Left lung (tissue), 14 donors: ENCODE measurements at places on chromosomes 5 and 9. TPM values are rescaled to one million over a fixed set of nuclear protein-coding genes. Genes with fewer than 3 reads are reported as not detected.

Gene KIF4B
- 0.05 TPM for total RNA-seq

Gene CA9
- total RNA-seq: 0.26 TPM

Gene SLC34A3
- not detected for total RNA-seq

Gene IL31RA
- total RNA-seq: 0.55 TPM

GRCh38 chr5:91283899-91284298 is 99.2 kb downstream of the ARRDC3 start:
- no peak for DNase-seq

DNA sequence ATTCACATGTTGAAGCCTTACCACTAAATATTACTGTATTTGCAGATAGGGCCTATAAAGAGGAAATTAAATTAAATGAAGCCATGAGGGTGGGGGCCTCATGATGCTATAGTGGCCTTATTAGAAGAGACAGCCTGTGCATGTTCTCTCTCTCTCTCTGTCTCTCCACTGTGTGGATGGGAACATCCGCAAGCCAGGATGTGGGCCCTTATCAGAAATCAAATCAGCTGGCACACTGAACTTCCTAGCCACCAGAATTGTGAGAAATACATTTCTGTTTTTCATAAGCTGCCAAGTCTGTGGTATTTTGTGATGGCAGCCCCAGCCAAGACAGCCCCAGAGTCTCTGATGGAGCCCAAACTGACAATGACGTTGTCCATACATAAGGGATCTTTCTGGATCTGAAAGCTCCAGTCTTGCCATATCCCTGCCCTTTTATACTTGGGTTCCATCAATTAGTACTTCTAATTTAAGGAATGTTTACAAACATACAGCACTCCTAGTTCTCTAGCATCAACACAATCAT is 300.5 kb upstream of the ATP10B start:
- DNase-seq: no peak

DNA sequence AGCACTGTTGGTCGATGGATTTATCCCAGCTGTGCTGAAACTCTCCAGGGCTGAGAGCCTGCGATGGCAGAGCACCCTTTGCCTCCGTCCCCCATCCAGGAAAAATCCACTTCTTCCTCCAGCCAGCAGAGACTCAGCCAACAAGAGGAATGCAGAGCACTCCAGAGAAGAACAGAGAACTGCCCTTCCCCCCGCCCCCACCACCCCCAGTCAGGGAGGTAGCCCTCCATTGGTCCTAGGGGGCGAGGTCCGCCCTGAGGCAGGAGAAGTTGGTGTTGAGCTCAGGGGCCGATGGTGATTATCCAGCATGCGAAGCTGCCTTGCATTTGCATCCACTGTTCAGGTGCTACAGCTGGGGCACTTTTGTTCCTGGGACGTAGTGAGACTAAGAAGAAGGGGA is 9.0 kb downstream of the TLX3 start:
- DNase-seq: no peak

DNA sequence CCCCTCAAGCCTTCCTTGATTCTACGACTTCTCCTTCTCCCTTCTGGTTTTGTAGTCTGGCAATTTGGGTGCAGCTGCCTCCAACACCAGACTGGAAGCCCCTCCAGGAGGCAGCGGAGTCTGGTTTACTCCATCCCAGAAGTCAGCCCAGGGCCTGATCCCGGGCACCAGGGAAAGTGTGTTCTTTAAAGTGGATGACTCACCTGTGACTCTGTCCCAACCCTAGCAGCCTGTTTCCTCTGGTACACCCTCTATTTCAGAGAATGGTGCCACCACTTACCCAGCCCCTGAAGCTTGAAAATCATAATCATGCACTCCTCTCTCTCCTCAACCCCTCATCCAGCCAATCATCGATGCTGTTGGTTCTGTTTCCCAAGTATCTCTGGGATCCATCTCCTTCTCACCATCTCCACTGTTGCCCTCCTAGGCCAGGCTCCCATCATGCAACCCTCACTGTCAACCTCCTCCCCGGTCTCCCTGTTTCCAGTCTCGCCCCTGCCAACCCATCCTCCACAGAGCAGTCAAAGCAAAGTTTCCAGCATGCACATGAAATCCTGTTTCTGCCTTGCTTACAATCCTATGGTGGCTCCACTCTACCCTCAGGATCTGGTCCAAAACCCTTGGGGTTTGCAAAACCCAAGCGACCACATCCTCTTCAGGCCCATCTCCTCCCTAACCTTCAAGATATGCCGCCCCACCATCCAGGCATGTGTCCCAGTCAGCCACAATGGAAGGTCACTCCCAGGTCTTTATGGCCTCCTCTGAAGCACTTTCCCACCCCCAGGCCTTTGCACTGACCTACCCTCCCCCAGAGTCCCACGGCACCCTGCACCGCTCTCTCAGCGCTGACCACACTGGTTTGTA is 10.5 kb downstream of the LHX6 start:
- no peak for DNase-seq

DNA sequence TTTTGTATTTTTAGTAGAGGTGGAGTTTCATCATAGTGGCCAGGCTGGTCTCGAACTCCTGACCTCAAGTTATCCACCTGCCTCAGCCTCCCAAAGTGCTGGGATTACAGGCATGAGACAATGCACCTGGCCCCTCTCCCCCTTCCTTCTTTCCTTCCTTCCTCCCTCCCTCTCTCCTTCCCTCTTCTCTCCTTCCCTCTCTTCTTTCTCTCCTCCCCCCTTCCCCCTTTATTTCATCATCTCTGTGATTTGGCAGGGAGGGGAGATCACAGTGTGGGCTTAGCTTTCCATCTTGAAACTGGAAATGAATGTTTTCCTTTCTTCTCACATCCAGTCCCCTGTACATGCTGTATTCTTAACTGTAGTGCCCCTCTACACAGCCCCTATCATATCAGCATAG is 12.7 kb downstream of the RHOBTB3 start:
- no peak for DNase-seq

DNA sequence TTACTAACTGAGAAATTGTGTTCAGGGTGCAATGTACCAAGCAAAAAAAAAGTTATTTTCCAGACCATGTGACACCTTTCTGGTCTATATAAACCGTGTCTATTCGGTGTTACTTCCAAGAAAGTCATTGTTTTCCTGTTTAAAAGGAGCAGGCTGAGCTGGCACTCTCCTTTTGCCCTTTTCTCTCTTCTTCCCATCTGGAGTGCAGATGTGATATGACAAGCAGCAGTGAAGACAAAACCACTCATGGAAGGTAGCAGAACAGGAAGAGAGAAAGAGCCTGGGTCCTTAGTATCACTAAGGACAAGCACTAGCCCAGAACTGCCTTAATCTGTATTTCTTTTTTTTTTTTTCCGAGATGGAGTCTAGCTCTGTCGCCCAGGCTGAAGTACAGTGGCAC is 25.6 kb downstream of the LYRM7 start:
- no peak for DNase-seq

- no peak for DNase-seq
Observed at GRCh38 chr9:115157245-115157674, 39.3 kb upstream of the TNC start.

DNA sequence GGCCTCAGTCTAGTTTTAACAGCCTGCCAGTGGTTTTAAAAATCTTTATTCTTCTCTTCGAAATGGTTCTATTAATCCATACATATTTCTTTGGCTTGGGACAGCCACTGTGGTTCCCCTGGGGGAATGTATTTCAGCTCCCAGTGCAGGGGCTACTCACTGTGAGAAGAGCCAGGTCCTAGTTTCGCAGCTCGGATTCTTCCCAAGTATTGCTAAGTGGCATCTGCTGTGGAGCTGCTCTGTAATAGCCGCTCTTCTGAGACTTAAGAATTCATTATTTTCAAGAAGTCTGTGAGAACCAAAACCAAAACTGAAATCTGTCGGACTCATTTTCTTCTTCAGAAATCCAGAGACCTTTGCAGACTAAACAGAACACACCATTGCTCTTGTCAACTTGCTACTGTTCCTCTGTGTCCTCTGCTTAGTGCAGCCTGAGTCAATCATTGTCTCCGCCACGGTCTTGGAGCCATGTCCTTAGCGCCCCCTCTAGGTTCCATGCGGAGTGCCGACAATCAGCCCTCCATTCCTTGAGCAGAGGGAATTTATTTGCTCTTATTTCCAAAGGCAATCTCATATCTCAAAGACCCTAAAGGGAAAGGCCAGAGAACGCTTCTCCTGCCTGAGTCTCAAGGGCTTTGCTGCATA is 478.2 kb downstream of the SPATA31D1 start:
- DNase-seq: no peak

- no peak for DNase-seq
Observed at GRCh38 chr9:86713970-86714369, 233.3 kb downstream of the GAS1 start.

DNA sequence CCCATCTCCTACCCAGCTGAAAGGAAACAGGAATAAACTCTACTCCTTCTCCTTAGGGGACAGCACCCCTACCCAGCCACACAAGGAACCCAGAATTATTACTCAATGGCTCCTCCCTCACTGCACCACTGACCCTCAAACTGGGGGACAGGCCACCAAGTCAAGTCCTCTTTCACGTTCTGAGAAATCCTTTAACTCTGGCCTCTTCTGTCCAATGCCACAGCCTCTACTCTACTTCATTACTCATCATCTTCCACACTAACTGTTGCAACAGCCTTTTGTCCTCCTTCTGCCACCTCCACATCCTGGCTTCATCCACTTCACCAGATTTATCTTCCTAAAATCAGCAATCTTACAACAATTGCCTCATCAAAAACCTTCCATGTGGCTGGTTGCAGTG is 6.8 kb downstream of the TTC39B start:
- no peak for DNase-seq
